Astrocyte of the hippocampus (primary cell): ENCODE measurements at places on chromosomes 7 and 10.

GRCh38 chr10:12214763-12215218 lies 18.8 kb downstream of the CDC123 start:
- peak; percentile 70 for DNase-seq

DNA sequence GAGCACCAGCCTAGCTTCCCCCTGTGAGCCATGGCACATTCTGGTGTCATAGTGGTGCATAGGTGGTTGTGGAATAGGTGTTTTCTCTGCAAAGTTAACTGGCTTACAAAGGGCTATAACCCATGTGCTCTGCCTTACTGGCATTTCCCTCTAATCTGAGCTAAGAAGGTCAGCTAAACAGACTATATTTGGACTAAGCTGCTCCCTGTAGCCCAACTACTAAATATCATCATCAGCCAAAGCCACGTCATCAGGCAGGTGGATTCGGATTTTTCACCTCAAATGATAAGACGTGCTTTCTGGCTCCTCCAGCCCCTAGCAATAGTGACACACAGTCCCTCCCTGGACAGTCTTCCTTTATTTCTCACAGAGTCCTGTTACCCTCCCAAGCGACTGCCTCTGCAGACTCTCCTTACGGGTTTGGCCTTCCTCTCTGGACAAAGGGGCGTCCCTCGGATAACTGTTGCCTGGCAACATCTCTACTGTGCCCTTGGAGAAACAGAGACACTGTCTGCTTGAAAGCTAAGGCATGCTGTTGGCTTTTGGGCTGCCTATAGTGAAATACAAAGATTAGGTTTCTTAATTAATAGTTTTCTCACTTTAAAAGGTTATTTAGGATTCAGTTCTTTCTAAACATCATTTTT lies 9.1 kb downstream of the SLC13A4 start:
- no peak for DNase-seq

- peak; percentile 39 for DNase-seq
Observed at GRCh38 chr10:104766341-104766740, 125.3 kb downstream of the SORCS3 start.

DNA sequence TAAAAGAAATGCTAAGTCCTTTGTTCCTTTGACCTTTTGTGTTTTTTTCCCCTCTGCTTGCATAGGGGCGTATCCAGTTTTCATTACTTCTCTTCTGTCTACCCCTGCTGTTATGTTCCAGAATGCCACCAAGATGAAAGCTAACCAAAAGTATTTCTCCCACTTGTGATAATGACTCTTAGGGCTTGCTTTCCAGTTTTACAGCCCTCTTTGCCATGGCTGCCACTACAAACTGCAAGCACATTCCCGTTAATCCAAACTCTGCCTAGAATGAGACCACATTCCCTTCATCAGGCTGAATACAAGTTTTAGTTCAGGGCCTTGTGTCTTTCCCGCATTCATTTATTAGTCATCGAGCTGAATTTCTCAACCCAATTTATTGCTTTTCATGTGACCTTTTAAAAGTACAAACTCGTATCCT lies 23.6 kb upstream of the CD36 start:
- DNase-seq, result peak; percentile 75

GRCh38 chr7:96497567-96497966 lies 175.7 kb upstream of the SLC25A13 start:
- DNase-seq, result no peak

DNA sequence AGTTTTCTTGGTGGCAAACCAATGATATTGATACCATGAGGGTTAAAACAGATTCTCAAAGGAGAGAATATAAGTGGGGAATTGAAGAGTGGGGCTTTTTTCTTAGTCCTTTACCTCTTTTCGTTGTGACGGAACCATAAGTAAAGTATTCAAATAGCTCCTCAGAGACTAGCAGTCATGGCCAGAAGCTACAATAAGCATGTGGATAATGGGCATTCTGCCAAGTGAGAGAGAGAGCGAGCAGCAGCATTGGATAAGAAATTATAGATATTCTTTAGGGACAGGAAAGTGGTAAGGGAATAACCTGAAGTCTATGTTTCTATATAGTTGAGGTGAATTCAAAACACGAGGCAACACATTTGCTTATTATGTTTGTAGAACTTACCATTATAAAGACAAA lies 235.1 kb downstream of the SEMA3E start:
- peak; percentile 31 for DNase-seq

DNA sequence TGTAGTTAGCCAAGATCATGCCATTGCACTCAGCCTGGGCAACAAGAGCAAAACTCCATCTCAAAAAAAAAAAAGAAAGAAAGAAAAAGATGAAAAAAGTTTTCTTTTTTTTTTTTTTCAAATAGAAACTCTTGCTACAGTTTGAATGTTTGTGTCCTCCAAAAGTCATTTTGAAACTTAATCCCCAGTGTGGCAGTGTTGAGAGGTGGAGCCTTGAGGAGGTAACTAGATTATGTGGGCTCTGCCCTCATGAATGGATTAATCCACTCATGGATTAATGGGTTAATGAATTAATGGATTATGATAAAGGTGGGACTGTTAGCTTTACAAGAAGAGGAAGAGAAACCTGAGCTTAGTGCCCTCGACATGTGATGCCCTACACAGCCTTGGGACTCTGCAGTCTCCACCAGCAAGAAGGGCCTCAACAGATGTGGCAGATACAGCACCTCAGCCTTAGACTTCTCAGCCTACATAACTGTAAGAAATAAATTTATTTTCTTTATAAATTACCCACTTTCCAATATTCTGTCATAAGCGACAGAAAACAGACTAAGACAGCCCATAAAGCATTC lies 25.1 kb downstream of the CPEB3 start:
- DNase-seq, result no peak

DNA sequence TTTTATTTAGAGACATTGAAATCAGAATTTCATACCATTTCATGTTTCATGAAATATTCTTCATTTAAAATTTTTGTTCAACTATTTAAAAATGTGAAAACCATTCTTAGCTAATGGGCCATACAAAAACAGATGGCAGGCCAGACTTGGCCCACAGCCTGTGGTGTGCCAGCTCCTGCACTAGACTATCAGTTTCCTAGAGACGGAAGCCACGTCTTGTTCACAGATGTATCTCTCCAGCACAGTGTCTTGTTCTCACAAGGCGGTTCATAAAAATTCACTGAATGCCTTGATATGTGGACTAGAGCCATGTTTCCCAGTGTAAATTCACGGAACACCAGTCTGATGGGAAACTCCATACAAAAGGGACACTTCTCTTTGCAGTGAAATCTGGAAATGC lies 216.0 kb downstream of the KCNMA1 start:
- DNase-seq, result no peak

DNA sequence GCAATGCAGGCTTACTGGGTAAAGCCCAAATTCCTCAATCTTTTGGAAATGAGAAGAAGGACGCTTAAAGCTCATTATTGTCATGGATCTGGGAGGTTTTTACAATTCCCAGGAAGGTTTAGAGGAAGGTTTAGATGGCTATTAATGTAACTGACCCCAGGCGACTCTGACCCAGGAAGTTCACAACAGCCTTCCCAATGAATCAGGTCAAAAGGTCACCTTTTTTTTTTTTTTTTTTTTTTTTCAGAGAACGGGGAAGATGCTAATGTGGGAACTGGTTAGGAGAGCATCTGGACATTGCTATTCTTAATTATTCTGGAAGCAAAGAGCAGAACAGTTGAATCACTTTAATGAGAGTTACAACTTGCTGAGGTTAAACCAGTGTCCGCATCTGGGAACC lies 149.9 kb upstream of the ITGB1 start:
- no peak for DNase-seq

DNA sequence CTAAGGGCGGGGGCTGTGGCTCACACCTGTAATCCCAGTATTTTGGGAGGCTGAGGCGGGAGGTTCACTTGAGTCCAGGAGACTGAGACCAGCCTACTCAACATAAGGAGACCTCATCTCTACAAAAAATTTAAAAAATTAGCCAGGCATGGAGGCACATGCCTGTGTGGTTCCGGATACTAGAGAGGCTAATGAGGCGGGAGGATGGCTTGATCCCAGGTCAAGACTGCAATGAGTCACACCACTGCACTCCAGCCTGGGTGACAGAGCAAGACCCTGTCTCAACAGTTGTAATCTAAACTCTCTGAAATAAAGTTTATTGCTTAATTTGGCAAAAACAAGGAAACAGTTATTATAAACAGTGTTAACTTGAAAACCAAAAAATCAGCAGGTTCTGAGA lies 123.3 kb downstream of the USP6NL start:
- DNase-seq, result peak; percentile 15

GRCh38 chr10:112622786-112623185 lies 175.8 kb downstream of the VTI1A start:
- no peak for DNase-seq

GRCh38 chr10:128268015-128268722 lies 141.9 kb upstream of the MKI67 start:
- DNase-seq, result peak; percentile 46

DNA sequence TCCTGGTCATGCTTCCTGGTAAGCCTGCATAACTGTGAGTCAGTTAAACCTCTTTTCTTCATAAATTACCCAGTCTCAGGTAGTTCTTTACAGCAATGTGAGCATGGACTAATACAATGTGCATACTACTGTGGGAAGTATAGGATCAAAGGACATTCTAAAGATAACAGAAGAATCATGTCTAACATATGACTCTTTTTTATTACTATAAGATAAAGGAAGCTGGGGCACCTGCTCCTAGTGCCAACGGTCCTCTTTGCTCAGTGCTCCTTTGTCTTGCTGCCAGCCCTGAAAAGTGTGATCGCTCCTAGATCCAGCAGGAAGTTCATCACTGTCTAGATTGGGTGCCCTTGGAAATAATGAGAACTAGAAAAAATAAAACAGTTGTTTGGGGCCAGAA lies 143.3 kb upstream of the NOBOX start:
- no peak for DNase-seq

DNA sequence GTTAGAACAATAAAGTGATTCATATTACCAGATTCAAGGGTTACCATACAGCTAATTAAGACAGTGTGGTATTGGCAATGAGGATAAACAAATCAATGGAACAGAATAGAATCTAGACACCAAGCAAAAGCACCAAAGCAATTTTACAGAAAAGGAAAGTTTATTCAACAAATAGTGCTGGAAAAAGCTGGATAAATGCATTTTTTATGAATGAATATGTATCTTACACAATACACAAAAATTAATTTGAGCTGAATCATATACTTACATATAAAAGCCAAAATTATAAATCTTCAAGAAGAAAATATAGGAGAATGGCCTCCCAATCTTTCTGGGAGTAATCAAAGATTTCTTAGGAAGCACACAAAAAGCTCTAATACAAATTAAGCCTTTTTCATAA lies 220.4 kb upstream of the PTN start:
- DNase-seq, result no peak

GRCh38 chr10:5095687-5096086 lies 1.5 kb downstream of the AKR1C3 start:
- DNase-seq, result no peak

- DNase-seq, result peak; percentile 77
Observed at GRCh38 chr7:24573554-24574338, 494 bp downstream of the PALS2 start.

- no peak for DNase-seq
Observed at GRCh38 chr7:29924684-29925083, 64.9 kb downstream of the SCRN1 start.

GRCh38 chr10:113108194-113108835 lies 158.3 kb downstream of the TCF7L2 start:
- no peak for DNase-seq

GRCh38 chr10:93516006-93516380 lies 19.6 kb downstream of the CEP55 start:
- no peak for DNase-seq

GRCh38 chr10:111037858-111038257 lies 39.0 kb upstream of the ADRA2A start:
- DNase-seq, result no peak

- peak; percentile 94 for DNase-seq
Observed at GRCh38 chr10:454860-455259, 234.6 kb downstream of the DIP2C start.

GRCh38 chr10:111085690-111086353 lies 9.0 kb downstream of the ADRA2A start:
- no peak for DNase-seq

- DNase-seq, result no peak
Observed at GRCh38 chr10:22338185-22338900, 7.0 kb upstream of the SPAG6 start.

GRCh38 chr10:11282661-11283060 lies 265.0 kb downstream of the CELF2 start:
- DNase-seq, result no peak

GRCh38 chr10:113613427-113613826 lies 50.4 kb downstream of the NRAP start:
- no peak for DNase-seq

DNA sequence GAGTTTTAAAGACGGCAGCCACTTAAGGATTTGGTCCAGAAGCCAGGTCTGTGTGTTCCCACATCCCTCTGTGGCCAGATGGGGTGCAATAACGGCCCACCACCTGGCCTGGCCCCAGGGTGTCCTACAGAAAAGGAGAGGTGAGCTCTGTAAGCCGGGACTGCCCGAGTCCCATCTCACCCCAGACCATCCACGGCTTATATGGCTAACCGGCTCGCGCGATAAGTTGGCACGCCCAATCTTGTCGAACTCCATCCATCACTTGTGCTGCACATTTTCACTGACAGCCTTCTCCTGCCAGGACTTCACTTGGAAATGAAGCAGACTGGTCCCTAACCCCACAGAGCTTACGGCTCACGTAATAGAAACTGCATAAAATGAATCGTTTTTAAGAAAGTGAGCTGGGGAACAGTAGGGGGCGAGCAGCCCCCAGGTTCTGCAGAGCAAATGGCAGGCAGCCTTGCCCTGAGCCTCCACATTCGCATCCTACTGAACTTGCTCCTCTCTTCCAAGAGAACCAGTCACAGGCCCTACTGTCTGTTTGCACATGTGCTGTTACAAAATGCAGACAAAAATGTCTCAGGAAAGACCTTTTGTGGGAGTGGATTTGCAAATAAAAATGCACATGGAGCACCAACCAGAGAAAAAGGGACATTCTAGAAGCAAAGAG lies 98.2 kb downstream of the TNS3 start:
- DNase-seq, result no peak

DNA sequence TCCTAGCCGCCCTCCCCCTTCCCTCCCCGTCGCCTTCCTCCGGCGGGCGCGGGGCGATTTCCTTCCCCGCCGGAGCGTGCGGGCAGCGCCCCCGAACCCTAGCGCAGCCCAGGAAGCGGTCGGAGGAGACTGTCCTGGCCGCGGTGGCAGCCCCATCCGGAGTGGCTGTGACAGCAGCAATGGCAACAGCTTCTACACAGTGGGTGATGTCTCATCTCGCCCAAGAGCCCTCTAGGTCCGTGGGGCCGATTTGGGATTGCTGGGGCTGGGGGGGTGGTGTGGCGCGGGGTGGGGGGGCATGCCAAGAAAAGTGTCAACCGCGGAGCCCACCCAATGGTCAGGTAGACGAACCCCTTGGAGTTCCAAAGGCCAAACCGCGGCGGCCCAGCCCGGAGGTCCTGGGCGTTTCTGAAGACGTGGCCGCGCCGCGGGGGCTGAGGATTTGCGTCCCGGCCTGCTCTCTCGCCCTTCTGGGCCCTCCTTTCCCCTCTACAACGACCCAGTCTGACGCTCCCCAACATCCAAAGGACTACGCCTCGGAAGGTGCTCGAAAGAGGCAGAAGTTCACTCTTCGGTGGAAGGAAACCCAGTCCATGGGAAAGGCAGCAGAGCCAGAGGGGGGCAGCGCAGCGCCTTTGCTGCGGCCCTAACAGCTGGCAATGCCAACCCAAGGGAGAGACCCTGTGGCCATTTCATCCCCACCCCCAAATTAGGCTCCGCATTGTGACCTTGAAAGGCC lies 603 bp upstream of the TWIST1 start:
- peak; percentile 54 for DNase-seq
